NCI-H2081 (cell line): ENCODE measurements at places on chromosomes 3 and 15.

- no peak for DNase-seq
These were observed 863 bp downstream of the PSMA4 start for GRCh38 chr15:78540871-78541743.

DNA sequence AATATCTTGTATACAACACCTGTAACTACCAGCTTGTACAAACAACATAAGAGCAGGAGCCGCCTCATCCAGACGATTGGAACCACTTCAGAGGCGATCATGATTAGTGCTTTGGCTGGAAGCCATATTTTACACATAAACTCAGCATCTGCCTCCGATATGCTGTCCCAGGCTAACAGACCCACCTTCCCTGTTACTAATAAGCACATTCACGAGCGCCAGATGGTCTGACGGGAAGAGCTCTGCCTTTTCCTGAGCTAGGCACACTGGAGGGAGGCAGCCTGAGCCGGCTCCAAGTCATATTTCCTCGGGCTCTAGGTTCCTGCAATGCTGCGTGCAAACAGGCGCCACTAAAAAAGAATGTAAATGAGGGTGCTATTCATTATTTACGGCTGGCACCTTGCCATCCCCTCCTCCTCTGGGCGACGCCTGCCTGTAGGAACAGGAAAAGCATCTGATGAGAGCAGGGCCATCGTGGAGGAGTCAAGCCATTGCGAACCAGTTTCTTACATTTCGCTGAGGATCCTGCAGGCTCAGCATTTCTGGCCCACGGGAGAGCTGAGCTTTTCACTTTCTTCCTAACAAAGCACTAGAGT, 98.2 kb downstream of the ANXA2 start:
- DNase-seq: peak; percentile 99

DNA sequence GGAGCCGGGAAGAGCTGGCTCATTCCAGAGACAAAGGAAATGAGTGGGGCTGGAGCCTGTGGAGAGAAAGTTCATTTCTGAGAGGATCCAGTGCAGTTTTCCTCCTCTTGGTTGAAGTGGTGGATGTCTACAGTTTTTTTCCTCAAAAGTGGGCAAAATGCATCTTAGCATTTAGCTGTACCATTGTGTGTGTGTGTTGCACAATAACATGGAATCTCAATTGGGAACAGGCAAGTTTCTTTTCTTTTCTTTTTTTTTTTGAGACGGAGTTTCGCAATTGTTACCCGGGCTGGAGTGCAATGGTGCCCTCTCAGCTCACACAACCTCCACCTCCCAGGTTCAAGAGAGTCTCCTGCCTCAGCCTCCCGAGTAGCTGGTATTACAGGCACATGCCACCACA, 101.5 kb upstream of the UBE2E1 start:
- no peak for DNase-seq

DNA sequence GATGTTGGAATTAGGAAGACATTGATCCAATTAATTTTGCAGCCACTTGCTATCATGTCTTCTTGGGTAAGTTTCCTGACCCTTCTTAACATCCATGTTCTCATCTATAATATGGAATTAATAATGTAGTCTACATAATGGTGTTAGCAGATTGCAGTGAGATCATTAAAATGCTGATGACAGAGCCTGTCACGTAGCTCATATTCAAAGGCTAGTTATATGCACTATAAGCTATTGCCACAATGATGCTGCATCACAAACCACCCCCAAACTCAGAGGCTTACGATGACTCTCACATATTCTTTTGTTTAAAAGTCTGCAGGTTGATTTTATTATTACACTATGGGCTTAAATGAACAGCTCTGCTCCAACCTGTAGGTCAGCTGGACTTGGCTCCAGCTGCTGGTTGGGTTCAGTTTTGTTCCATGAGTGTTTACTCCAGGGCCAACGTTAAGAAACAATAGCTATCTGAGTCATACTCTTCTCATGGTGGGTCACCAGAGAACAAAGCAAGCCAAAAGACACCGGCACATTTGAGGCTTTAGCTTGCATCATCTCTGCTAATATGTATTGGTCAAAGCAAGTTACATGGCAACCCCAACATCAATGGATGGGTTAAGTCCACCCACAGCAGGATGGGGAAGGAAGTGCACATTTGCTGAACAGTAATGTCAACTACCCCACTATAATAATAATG, 250.0 kb upstream of the SLCO3A1 start:
- DNase-seq: no peak

DNA sequence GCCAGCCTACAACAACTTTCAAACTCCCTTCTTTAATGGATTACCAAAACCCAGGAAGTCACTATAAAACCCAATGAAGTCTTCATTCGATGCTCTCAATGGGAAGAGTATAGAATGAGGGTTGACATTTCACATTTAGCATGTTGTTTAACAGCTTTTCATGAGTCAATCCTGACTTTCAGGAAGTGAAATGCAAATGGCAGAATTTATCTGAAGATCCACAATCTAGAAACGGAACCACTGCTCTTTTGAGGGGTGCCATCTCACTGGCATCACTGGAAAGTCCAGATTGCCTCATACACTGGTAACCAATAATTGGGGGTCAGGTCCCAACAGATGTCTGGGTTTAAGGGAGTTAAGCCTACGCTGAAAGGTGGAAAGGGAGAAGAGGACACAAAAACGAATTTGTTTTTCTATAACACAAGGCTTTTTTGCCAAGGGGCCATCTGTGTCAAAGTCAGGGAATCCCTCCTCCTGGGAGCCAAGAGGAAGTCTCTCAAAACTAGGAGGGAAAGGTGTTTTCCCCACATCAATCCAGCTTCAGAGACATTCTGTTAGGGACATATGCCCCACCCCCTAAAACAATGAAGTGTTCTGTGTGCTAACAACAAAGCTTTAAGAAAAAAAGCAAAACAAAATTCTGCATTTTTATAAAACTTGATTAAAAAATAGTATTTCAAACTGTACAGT, 12.0 kb upstream of the ATP1B3 start:
- DNase-seq: no peak

DNA sequence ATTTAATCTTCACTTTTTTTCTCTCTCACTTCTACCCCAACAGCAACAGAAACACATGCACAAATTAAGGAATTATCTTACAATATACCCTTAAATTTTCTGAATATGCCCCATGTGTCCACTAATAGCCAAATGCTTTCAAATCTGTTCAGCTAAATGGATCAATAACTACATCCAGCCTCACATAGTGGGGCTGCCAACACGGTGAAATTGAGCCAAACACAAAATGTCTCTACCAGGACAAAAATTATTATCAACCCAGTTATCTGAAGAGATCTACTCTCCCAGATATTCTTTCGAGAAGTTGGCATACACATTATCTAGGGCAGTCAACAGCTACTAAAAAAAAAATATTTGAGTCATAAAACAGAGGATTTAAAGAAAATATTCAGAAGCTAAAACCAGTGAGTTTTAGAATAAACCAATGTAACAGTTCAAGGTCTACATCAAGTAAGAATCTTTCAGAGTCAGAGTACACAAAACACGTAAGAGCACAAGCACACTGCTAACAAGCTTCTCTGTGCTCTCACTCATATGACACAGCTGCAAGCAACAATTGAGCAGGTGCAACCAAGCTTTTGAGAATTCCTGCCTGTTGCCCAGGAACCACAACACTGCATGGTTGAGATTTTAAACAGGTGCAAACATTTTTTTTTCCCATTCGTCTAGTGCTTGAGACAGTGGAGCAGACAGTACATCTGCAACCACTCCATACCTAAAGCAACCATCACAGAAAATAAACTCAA, 247.7 kb downstream of the ZBTB20 start:
- DNase-seq: peak; percentile 98

DNA sequence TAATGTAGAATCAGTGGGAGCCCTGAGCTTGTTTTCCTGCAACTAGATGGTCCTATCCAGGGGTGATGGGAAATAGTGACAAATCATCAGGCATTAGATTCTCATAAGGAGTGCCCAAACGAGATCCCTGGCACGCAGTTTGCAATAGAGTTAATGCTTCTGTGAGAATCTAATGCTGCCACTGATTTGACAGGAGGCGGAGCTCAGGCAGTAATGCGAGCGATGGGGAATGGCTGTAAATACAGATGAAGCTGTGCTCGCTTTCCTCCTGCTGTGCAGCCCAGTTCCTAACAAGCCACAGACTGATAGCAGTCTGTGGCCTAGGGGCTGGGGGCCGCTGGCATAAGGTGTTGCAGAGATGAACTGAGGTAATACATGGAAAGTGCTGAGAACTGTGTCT, 28.3 kb upstream of the TMEM42 start:
- no peak for DNase-seq

DNA sequence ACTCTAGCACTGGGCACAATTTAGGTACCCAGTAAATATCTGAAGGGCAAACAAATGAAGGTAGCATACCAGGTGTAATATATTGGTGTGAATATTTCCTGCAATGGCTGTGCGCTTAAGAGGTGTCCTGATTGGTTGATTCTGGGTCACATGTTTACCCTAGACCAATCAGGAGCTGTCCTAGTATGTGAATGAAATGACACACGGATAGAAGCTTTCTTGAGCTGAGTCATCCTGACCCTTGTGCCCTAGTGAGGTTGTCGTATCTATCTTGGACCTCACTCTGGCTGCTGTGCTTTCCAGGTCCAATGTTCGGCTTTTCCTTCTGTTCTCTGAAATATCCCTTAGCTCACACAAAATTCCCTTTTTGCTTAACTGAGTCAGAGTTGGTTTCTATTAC, 58.1 kb upstream of the FOXP1 start:
- DNase-seq: no peak

DNA sequence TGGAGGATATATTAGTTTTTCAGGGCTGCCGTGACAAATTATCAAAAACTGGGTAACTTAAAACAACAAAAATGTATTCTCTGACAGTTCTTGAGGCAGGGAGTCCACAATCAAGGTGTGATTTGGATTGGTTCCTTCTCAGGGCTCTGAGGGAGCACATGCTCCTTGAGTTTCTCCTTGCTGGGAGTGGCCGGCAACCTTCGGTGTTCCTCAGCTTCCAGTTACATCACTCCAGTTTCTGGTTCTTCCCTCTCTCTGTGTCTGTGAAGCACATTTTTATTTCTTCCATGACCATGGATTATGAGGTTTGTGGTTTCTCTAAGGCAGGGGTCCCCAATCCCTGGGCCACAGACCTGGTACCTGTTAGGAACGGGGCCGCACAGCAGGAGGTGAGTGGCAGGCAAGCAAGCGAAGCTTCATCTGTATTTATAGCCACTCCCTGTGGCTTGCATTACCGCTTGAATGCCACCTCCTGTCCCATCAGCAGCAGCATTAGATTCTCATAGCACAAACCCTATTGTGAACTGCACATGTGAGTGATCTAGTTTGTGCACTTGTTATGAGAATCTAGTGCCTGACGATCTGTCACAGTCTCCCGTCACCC, 24.3 kb downstream of the LRRC28 start:
- no peak for DNase-seq

GRCh38 chr15:63403254-63403945, 21.8 kb upstream of the CA12 start:
- DNase-seq: no peak

DNA sequence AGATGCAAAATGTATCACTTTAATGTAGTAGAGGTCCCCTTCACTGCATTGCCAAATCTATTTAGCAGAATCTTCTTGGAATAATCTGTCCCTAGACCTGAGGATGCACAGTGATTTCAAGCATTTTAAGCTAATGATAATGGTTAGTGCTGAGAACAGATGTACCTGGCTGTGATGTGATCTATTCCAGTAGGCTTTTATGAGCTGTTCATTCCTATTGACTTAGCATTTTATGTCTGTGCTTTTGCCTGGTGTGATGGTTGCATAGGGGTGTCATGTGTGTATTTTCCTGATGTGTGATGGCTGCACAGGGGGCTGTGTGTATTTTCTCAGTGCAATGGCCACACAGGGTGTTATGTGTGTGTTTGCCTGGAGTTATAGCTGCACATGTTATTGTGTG, 272.9 kb downstream of the TIGIT start:
- peak; percentile 8 for DNase-seq

DNA sequence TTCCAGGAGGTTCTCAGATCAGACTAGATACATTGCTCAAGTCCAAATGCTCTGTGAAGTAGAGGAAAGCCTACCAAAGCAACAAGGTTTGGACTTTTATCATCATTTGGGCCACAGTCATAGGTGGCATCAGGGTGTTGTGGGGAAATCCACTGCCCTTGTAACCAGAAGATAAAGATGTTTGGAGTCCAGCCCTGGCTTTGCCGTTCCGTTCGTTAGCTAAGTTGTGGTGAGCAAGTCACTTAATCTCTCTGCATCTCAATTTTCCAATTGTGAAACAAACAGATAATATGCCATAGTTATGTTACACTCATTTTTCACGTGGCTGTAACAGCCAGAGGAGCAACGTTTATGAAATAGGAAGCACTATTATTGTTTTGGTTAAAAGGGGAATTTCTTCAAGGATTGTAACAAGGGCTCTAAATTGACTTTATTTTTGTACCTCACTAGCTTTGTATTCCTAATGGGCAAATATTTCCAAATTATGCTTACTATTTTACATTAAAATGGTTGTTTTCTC, 125.6 kb downstream of the CD47 start:
- no peak for DNase-seq

DNA sequence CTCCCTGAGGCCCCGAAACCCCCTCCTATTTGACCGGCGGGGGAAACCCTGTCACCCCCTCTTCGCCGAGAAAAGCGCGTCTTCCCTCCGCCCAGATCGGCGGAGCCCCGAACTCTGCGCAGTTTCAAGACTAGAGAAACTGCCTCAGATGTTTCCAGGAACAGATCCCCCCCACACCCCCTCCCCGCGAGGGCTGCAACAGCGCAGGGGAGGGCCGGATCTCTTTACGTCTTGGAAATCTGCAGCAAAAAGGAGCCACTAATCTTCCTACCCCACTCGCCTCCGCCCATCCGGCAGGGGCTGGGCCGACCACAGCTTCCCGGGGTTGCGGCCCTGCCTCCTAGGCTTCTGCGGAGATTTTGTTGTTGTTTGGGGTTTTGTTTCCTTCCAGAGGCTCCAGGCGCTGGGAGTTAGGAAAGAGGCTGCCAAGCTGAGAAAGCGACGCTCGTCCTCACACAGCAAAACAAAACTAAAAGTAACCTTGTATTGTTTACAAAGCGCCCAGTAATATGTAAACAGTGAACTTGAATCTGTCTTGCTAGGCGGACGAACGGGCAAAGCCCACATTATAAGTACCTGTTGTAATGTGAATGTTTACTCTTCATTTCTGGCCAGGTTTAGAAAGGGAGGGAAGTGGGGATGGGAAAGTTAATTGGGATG, 2.2 kb downstream of the FOXB1 start:
- no peak for DNase-seq

GRCh38 chr15:66053991-66054390, 184.7 kb downstream of the RAB11A start:
- DNase-seq: no peak

DNA sequence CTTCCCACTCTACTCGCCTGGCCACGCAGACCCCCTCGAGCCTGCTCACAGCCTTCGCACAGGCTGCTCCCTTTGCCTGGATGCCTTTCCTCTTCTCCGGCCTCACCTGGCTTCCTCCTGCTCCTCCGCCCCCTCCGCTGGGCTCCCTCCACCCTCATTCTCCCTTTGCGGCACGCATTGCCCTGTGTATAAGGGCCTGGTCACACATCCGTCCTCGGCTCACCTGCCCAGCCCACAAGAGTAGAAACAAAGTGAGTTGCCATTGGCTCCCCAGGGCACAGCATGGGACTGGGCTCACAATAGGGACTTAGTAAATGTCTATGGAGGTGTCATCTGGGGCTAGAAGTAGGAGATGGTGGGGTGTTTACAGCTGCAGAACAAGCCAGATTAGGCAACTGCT, 4.2 kb downstream of the PLXND1 start:
- no peak for DNase-seq
